ENCODE measurements at places on chromosomes 6 and 20.

- no peak for DNase-seq
Measured at GRCh38 chr6:167410462-167410861, 85.6 kb downstream of the TTLL2 start.

DNA sequence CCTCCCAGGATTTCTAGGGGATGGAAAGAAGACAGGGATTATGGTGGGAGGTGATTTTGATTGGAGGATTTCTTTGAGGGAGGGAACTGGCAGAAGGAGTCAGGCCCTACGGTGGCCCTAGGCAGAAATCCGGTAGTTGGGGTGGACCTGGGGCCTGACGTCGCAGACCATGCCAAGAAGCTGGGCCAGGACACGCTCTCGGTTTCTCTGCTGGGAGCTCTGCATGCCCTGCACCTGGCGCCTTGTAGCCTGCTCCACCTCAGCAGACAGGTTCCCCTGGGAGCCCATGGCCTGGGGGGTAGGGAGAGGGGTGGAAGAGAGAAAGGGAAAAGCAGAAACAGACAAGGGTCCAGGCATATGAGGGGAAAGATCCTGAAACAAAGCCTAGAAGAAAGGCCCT lies 1.1 kb downstream of the ATP6V1G2 start:
- DNase-seq: no peak

- DNase-seq: no peak
Measured at GRCh38 chr20:48681201-48681872, 146.5 kb downstream of the PREX1 start.

DNA sequence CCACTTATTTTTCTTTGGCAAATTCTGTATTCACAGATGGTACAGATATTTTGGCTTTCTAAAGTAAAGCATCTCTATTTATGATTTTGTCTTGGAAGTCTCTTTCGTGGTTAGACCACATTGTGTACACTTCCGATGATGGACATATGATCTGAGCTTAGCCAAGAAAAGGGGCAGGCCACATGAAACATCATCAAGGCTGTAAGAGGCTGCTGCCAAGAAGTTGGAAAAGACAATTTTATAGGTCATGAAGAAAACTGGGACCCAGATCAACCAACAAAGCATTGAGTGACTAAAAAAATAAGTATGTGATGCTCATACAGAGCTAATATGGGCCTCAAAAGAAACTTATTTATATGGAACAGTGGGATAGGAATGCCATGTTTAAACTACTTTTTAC lies 266.4 kb downstream of the HAO1 start:
- DNase-seq: no peak

DNA sequence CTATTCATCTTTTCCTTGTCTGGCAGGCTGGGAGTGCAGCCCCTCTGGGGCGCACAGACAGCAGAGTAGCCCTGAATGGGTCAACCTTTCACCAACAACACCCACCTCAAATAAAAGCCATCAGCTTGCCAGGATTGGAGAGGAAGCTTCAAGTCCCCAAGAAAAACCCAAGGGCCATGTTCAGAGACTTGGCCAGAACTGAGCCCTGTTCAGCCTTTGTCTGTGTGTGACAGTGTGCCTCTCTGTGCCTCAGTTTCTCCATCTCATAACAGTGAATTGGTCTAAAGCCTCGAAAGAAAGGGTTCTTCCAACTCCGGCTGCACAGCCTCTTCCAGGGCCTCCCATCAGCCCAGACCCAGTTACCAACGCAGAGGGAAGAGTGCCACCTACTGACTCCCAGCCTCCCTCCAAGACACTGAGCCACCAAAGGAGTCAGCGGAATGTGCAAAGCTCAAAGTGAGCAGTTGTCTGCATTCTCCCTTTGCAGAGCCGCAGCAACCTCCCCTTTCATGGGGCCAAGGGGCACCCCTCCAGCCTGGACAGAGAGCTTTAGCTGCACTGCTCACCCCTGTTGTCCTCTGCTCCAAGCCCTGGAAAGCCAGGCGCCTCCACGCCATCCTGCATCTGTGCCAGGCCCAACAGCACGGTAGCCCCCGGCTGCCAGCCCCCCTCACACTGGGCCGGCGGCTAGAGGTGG lies 82.7 kb upstream of the TOP1 start:
- peak; percentile 55 for DNase-seq

GRCh38 chr6:152893187-152893586 lies 89.7 kb downstream of the FBXO5 start:
- no peak for DNase-seq

DNA sequence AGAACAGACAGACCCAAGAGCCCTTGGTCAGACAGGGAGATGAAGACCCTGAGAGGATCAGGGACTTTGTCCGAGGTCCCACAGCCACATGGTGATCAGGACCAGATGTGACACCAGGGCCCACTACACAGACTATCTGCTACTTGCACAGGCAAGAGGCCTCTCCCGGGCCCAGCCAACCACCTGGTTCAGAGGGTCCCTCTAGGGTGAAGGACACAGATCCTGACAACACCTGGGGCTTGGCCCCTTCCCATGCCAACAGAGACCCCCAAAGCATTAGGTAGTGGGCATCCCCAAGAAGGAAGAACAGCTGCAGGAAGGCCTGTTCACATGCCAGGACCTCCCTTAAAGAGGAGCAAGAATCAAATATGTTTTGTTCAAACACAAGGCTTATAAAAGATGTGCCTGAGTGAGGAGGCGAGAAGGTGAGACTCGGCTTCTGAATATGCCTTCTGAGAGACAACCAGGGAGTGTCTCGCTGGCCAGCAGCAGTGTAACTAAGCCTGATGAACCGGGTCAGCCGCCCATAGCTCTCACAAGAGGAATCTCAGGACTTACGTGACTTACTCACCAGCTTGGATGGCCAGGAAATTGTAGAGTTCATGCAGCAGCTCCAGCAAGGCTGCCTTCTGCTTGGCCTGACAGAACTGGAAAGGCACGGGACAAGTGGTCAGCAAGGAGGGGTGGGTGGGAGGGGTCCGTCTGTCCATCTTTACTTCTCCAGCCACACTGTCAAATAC lies 5.0 kb downstream of the LEMD2 start:
- DNase-seq: no peak

GRCh38 chr6:125031385-125031784 lies 69.1 kb downstream of the RNF217 start:
- DNase-seq: no peak

DNA sequence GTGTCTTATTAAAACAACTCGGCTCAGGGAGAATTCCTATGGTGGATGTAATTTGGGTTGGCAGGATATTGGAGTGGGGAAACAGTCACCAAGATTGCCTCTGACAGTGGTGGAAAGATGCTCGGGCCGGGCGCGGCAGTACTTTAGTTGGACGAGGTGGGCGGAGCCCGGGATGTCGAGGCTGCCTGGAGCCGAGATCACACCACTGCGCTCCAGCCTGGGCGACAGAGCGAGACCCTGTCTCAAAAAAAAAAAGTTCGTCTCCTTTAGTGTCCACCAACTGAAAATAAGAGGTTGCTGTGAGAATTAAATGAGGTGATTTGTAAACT lies 621 bp downstream of the NOL7 start:
- DNase-seq: no peak

DNA sequence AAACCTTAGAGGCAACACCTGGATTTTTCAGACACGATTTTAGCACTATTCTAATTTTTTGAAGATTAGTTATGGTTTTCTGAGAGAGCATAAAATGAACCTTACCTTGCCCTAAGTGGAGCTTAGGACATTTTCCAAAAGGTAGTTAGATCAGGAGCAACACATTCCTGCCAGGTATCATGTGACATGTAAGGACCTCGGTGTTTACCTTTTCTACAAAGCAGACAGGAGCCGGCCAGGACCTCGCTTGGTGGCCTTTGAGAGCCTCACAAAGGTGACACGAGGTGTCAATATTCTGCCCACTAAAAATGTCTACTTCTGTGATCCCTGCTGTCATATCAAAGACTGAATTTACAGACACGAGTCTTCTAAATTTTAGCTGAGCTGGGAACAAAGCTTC lies 174.9 kb downstream of the SMOC2 start:
- no peak for DNase-seq

DNA sequence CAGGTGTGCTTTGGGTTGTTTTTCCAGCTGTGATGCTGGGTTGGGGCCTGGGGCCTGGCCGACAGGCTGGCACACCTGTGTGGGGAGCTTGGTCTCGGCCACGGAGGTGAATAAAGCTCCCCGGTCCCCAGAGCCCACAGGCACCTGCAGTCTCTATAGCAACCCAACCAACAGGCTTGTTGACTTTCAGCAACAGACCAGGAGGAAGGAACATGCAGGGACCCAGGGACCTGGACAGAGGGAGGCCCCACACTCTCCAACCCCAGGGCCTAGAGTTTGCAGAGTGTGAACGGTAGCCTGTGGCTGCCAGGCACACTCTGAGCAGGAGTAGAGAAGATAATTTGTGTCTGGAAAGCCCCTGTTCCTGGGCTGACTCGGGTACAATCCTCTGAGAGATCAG lies 14.6 kb upstream of the SYNJ2 start:
- DNase-seq: peak; percentile 73

DNA sequence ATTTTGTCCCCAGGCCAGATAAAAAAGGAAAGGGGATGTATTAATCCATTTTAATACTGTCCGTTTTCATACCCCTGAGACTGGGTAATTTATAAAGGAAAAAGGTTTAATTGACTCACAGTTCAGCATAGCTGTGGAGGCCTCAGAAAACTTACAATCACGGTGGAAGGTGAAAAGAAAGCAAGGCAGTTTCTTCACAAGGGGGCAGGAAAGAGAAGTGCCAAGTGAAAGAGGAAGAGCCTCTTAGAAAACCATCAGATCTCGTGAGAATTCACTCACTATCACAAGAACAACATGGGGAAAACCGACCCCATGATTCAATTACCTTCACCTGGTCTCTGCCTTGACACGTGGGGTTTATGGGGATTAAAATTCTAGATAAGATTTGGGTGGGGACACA lies 152.5 kb downstream of the IBTK start:
- no peak for DNase-seq

- peak; percentile 89 for DNase-seq
Measured at GRCh38 chr20:23139524-23139923, 53.4 kb upstream of the CD93 start.

GRCh38 chr6:18078866-18079265 lies 43.6 kb downstream of the NHLRC1 start:
- DNase-seq: no peak

DNA sequence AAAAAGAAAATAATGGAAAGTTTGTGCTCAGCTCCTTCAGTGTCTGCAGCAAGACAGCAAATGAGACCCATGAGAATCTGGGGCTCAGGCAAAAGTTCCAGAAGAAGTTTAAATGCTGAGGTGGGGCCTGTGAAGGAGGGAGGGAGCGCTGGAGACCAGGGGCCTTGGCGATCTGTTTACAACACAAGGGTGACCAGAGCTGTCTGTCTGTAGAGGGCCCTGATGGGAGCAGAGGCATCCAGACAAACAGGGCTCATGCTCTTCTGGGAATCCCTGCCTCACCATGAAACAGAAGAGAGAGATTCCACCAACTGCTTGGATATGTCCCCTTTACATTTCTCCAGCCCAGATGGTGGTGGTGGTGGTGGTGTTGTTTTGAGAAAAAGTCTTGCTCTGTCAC lies 79.3 kb upstream of the SHLD1 start:
- DNase-seq: no peak

DNA sequence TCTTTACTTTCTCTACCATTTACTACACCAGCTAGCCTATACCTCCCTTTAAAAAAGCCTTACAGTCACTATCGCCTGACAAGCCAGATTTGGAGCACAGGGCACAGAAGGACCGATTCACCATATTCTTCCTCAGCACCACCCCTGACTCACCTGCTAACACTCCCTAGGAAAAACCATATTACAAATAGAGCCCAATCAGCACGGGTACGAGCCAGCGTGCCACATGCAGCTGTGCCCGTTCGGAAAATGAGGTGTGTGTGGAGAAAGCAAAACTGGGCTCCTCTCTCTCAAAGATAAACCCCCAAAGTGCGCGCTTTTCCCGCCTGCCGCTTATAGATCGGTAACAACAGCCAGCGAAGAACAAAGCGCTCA lies 1.2 kb downstream of the SYNCRIP start:
- no peak for DNase-seq

GRCh38 chr6:106446983-106447382 lies 86.5 kb downstream of the CRYBG1 start:
- no peak for DNase-seq

DNA sequence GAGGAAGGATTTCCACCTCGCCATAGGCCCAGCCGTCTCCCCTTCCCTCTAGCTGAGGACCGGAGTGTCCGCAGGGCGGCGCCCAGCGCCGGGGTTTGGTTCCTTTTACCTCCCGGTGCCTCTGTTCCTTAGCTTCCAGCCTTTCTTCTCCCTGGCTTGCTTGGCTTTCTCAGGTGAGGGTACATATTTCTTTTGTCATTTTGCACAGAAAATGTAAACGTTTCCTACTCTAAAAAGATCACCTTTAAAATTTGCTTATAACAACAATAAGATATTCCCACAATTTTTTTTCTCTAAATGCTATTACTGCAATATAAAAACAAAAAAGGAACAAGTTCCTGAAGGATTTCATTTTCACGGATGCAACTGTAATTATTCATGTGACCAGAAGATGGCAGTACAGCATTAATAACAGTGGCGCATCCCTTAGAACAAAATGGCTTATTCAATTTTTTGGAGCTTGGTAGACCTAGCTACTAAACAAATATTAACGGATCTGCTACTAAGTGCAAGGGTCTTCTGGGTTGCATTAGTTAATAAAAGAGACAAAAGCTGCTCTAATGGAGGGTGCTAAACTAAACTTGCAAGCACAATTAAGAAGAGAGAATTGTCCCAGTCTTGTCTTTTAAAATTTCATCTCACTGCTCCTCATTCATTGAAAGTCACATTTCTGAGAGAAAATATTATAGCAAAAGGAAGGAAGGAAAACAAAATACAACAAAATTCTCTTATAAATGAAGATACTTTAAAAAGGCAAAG lies 172.9 kb downstream of the ADGRG6 start:
- peak; percentile 49 for DNase-seq

GRCh38 chr6:126983779-126984178 lies 134.7 kb upstream of the RSPO3 start:
- no peak for DNase-seq

GRCh38 chr20:25574411-25574810 lies 10.9 kb downstream of the NINL start:
- no peak for DNase-seq
